GM03348 (cell line): ENCODE measurements at places on chromosomes 2 and 18.

GRCh38 chr18:9824474-9824832 lies 61.3 kb upstream of the TXNDC2 start:
- DNase-seq: peak; percentile 49

DNA sequence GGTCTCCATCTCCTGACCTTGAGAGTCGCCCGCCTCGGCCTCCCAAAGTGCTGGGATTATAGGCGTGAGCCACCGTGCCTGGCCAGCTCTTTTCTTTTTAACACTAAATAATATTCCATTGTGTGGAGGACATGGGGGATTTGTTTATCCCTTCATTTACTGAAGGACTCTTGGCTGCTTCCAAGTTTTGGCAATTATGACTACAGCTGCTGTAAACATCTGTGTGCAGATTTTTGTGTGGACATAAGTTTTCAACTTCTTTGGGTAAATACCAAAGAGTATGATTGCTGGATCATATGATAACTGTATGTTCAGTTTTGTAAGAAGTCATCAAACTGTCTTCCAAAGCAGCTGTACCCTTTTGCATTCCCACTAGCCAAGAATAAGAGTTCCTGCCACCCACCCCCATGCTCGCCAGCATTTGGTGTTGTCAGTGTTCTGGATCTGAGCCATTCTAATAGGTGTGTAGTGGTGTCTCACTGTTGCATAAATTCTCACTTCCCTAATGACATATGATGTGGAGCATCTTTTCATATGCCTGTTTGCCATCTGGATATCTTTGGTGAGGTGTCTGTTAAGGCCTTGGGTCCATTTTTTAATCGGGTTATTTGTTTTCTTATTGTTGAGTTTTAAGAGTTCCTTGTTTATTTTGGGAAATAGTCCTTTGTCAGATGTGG lies 52.2 kb downstream of the TNFRSF11A start:
- DNase-seq: no peak

DNA sequence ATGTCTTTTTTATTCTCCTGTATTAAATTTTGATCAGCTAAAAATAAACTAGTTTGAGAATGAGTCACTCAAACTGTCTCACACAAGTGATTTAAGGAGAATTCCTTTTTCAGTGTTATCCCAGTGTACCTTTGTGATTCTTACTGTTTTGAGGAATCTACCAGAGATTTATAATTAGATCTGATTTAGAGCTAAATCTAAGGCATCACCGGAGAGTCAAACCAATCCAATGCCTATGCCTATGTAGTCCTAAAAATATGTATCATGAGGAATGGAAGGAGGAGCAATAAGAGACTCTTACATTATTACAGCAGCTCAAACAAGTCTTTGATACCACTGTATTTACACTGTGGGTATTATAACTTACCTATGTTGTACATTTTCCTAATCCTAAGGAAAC lies 63.4 kb upstream of the CYP20A1 start:
- no peak for DNase-seq

DNA sequence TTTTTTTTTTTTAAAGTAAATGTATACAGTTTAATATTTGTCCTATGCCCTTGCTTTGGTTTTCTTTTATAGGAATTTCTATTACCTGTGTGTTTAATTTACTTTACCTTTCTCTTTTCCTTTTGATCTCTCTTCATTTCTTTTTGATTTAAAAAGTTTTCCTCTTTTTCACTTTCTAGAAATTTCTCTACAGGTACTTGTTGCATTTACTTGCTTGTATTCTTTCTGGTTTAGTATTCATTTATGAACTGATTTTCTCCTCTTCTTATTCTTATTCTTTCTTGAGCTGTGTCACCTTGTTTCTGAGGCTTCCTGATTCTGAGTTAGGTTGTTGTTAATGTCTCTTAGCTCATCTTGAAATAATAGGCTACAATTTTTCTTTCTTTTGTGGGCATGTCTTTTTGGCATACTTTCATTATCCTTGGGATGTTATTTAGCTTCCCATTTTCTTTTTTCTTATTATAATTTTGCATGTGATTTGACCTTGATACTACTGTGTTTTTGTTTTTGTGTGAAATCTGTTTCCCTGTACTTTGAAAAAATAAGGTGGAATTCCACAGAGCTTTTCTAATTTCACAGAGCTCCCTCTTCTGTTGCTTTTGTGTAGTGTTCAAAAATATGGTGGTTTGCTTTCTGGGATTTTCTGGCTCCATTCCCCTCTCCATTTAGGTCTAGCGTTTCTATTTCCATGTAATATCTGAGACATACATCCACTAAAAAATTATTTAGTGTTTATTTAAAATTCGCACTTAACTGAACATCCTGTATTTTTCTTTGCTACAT lies 25.5 kb upstream of the ALMS1 start:
- DNase-seq: peak; percentile 17

- DNase-seq: no peak
These were observed 18.6 kb downstream of the RMC1 start for GRCh38 chr18:23521907-23522306.

- no peak for DNase-seq
These were observed 436.6 kb upstream of the FANCL start for GRCh38 chr2:58677748-58678147.

GRCh38 chr2:67930156-67930555 lies 132.6 kb downstream of the C1D start:
- DNase-seq: no peak

GRCh38 chr2:24409171-24409570 lies 48.8 kb upstream of the ITSN2 start:
- DNase-seq: no peak

- no peak for DNase-seq
These were observed 272.1 kb upstream of the RND3 start for GRCh38 chr2:150759531-150759930.

GRCh38 chr2:231059756-231060155 lies 3.1 kb downstream of the PSMD1 start:
- DNase-seq: no peak

DNA sequence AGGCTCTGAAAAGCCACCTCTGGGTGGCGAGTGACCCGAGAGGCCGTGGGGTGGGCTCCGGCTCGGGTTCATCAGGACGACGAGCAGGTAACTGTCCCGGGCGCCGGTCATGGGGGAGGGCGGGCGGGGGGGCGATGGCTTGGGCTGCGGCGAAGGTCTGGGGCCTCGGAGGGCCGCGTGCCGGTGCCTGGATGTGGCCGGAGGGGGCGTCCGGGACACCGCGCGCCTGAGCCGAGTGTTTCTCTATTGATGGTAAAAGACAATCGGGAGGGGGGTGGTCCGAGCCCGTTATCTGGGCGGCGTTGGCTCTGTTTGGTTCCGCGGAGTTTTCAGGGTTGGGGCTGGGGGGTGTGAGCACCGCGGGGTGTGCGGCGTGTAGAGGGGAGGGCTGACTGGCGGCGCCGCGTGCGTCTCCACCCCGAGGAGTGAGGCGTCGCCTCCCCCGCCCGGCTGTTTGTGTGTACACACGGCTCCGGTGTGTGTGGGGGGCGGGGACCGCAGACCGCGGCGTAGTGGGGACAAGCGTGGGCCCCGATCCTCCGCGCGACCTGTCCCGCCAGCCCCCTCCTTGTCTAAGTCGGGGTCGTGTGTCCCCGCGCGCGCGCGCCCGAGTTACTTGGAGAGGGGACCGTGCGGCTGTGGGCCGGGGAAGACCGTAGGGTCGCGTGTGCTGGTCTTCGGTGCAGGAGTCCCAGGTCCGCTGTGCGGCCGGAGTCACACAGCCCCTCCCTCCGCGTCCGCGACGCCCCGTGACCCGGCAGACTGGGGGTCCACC lies 1.6 kb downstream of the CTIF start:
- DNase-seq: peak; percentile 84

DNA sequence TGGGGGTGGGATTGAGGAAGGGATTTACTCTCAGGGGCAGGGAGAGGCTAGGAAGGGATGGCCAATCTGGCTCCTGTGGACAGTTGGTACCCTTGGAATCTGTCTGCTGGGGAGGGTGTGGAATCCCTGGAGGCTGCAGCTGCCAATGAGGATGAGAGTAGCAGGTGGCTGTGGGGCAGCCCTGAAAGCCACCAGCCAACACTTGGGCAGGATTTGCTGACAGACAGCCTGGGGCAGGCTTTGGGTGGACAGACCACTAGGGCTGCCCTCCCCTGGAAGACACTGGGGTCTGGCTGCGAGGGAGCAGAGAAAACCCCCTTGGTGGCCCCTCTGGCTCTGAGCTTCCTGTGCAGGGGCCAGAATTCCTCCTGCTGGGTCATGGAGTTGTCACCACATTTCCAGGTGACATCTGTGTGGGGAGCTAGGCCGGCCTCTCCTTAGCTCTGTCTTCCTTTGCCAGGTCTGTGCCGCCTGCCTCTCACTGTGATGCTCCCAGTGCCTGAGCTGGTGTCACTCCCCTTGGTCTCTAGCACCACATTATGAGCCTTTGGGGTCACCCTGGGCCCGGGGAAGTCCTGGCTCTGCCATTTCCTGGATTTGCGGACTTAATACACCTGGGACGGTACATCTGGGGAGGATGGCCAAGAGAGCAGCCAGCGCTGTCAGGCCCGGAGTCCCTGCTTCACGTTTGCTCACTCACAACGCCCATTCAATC lies 13.4 kb upstream of the ARHGEF4 start:
- no peak for DNase-seq
